SIG-M5 (cell line): ENCODE measurements at places on chromosomes 1 and 21.

- DNase-seq, result no peak
Observed at GRCh38 chr1:154859151-154859785, 10.8 kb downstream of the KCNN3 start.

GRCh38 chr1:156556354-156556753, 16.0 kb downstream of the IQGAP3 start:
- no peak for DNase-seq

- DNase-seq, result no peak
Observed at GRCh38 chr21:21238629-21239400, 240.6 kb downstream of the NCAM2 start.

DNA sequence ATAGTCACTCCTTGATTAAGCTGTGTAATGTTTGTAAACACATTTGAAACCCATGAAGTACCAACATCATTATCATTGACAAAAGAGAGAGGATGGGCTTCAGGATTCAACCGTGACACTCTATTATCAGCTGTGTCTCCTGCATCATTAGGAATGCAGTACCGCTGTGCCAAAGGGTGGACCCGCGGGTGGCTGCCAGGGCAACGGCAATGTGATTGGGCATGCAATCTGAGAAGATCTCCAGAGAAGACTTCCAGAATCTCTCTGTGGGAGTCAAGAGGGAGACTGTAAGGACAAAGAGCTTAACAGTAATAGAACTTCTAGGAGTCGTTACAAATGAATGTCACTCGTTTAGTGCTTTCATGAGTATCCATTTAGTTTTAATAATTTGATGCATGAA, 97.9 kb downstream of the USH2A start:
- DNase-seq, result no peak

- no peak for DNase-seq
Observed at GRCh38 chr1:235635938-235636662, 13.5 kb downstream of the GNG4 start.

DNA sequence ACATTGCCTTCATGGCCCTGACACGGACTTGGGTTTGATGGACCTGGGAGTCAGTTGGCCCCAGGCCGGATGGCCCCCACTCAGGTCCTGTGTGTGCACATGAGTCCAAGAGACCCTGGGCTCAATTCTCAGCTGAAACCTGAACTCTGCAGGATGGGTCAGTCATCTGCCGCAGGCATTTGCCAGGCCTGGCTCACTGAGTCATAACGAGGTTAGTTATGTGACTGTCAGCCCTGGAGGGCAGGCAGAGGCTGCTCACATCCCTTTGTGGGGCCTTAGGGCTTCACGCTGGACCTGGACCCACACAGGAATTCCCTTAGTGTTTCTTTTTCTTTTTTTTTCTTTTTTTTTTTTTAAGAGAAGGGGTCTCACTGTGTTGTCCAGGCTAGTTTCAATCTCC, 46.5 kb downstream of the PSMG1 start:
- DNase-seq, result no peak

GRCh38 chr1:83318366-83318765, 680.6 kb downstream of the TTLL7 start:
- DNase-seq, result no peak
